GF-D8 (cell line): ENCODE measurements at places on chromosomes 1 and 21.

- no peak for DNase-seq
These were observed 870.7 kb downstream of the BRINP3 start for GRCh38 chr1:189606795-189607476.

GRCh38 chr1:14897997-14898645 lies 255.4 kb upstream of the TMEM51 start:
- no peak for DNase-seq

DNA sequence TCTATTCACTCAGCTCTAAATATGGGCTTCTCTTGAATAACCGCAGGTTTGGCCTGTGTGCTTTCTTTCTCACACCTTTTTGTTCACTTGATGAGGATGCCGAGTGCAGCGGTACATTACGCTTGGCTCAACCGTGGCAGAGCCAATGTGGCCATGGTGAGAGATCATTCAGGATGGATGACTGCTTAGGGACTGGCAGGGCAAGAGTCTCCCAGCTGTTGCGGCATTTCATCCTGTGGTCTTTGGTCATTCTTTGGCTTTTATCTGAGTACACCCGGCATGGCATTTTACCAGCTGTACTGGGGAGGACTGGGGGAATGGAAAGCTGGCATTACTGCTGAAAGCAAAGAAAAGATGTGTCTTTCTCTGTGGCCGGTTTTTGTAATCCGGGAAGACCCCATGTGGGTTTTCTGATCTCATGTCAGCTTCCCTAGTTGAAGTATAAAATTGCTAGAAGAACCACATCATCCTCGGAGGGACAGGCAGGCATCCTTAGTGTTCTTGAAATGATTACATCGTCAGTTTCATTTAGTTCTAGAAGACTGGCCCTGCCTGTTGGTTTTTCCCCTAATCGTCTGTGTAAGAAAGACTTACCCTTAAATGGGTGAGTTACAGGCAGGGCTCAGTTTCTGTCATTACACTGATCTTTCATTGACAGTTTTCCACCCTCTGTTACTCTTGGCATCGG lies 15.1 kb downstream of the PCP4 start:
- no peak for DNase-seq

DNA sequence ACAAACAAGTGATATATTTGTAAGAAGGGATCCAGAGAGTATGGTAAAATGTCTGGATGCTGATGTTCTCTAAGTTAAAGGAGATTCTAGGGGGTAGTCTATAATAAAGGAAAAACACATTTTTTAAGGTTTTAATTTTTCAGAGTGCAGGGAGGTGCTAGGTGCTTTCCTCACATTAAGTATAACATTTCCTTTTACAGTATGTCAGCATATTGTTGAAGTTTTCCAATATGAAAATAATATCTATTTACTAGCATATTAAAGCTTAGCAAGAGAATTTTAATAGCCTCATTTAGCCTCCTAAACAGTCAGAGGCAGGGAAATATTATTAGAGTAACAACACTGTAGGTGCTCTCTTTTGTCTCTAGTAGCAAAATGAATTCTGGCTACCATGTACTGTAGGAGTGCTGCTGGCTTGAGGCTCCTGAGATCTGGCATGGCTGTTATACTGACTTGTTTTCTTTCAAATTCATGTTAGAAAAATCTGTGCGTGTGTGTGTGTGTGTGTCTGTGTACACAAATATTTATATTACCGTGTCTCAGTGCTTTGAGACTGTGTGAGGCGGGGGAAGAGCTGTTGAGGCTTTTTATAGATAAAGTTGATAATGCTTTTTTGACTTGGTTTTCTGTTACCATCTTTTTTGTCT lies 71.0 kb downstream of the POU2F1 start:
- DNase-seq = no peak

DNA sequence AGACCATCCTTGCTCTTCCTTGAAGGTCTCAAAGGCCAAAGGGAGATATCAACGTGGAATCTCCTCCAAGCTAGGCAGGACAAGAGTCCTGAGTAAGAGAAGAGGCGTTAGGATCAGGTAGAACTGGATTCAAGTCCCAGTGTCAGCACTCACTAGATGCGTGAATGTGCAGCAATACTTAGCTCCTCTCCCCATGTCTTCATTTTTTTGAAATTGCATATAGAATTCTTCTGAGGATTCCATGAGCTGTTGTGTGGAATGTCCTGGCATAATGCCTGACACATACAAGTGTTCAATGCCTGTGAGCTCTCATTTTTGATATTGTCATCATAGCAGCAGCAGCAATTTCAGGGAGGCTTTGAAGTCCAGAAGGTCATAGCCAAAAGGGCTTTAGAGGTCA lies 333.2 kb downstream of the KCNH1 start:
- no peak for DNase-seq

- no peak for DNase-seq
These were observed 70.4 kb downstream of the CACHD1 start for GRCh38 chr1:64540265-64540791.

- no peak for DNase-seq
These were observed 405.8 kb downstream of the DUSP10 start for GRCh38 chr1:221336126-221336525.

DNA sequence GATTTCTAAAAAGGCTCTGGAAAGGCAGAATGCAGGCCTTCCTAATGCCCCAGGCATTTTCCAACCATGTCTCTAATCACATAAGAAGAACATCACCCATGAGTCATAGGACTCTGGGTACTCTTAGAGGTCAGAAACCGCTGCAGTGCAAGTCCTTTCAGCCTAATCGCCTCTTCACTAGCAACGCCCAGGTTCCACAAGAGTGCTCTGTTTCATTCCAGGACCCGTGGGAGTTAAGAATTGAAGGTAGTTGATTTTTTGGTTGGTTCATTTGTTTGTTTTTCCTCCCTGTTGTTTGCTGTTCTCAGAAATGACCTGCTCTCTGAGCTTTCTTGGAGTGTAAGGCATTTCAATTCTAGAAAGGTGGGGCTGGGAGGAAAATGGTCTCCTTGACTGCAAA lies 123.2 kb downstream of the NR5A2 start:
- DNase-seq = no peak

DNA sequence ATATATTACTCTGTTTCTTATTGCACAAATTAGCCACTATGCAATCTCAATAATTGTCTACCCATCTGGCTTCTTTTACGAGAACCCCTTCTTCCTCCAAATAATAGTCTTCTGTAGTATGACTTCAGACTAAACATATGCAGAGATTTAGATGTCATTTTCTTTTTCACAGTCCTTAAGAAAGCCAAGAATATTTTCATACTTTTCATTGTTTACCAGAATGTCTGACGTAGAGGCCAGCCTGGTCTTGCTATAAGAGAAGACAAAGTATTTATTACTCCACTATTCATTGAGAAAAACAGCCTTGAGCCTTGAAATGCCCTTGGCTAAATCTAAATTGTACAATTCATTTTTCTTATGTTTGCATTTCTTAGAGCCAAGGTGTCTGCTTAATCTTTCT lies 714.9 kb upstream of the CXADR start:
- no peak for DNase-seq

GRCh38 chr1:217363319-217363718 lies 267.6 kb downstream of the GPATCH2 start:
- no peak for DNase-seq

DNA sequence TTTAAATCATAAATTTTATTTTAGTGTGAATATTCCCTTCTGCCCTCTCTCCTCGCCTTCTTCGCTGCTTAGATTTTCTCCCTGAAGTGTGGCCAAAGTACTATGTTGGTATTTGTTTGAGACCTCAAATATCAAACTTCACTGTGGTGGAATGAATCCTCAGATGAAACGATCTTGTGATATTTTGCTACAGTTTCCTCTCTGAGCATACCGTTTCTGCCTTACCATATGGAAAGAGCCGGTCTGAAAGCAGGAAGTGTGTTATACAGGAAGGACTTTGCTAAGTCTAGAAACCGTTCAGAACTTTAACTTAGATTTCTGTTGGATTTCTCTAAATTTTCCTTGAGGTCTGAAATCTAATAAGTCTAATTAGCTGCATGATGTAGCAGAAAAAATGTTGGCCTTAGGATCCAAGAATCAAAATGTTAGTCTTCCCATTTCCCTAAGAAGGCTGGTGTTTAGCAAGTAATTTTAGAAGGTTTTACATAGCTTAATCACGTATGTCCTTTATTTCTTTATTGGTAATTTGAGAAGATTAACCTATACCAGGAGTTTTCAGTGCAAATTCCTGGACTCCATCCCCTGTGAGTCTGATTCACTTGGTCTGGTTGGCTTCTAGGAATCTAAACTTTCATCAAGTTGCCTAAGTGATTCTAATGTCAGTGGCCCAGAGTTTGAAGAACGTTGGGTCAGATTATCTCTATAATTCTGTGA lies 30.7 kb downstream of the SDCCAG8 start:
- peak; percentile 62 for DNase-seq

DNA sequence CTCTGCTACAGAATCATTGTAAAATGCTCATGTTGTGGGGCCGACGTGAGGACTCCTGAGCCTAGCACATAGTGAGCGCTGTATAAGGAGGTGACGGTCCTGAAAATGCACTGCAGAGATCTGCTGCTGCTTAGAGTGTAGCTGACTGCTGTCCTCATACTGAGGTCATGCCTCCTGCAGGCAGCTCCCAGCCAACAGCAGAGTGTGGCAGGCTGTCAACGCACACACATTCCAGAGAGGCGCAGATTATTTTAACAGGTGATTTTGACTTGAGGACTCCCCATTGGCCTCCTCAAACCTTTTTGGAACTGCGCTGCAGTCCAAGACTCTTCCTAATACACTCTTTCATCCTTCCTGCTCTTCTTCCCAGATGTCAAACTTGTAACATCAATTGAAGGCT lies 119.8 kb upstream of the KCNJ6 start:
- no peak for DNase-seq

DNA sequence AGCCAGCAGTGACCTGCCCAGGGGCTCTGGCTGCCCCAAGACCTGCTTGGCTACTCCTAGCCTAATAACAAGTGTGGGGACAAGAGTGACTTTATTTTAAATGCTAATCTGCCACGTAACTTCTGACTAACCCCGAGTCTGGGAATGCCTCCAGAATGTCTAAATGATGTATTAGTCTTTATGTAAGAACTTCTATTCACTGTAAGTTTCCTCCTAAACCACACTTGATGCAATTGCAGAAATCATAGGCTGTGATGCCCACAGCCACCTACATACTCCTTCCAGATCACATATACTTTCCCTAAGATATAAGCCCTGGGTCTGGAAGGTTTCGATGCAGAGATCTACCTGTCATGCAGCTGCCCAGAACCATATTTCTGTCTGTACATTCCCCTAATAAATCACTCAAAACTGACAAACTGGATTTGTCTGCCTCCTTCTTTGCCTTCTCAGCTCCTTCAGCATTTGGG lies 5.9 kb upstream of the VPS45 start:
- DNase-seq = no peak

- no peak for DNase-seq
These were observed 83.4 kb upstream of the POU3F1 start for GRCh38 chr1:38129971-38130370.

GRCh38 chr1:94299627-94300553 lies 62.5 kb upstream of the ARHGAP29 start:
- DNase-seq = no peak

- peak; percentile 71 for DNase-seq
These were observed 34.1 kb downstream of the ACOT7 start for GRCh38 chr1:6359216-6360116.

GRCh38 chr1:178361847-178362246 lies 134.9 kb downstream of the CLEC20A start:
- DNase-seq = no peak

DNA sequence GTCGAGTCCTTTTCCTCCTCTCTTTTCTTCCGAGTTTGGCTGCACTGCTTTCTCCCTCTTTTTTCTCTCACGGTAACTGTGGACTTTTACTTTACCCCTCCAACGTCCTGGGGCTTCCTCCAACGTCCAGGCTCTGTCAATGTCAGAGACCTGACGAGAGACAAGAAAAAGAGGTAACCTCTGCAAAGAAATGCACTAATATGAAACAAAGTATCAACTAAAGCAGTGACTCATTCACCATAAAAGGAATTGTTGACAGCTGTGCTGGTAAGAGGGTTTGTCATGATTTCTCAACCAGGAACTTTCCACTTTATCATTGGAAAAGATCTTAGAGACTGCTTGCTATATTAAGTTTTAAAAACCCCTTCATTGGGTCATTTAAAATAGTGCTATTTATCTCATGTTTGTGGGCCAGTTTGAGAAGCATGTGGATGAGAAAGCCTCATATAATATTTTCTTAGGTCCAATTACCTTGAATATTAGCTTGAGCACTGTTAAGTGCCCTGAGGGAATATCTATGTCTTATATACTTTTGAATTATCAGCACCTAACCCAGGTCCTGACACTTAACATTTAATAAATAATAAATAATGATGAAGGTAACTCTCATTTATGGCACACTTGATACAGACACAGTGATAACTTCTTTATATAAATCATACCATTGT lies at the start of gene GBP2:
GBP2 (minus strand) TSS at position 202 of the 668 bp plus-strand sequence. CDS start 4,148 bp downstream, outside the sequence.
- peak; percentile 64 for DNase-seq

DNA sequence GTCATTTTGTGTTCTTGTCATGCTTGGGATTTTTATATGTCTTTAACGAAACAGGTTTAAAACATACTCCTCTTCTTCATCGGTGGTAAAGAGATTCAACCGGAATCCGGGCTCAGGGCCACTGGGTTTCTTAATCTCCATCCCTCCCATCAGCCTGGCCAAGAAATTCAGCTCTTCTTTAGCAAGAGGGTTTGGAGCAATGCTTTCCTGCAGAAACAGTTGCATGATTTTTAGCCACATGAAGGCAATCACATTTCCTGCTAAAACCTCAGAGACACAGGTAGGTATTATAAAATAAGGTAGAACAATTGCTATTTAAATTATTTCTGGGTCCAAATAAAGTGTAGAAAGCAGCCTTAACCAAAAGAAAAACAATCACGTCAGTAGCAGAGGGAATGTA lies 22.7 kb upstream of the LSM10 start:
- DNase-seq = peak; percentile 64

- no peak for DNase-seq
These were observed 40.6 kb downstream of the NTNG1 start for GRCh38 chr1:107181253-107181969.

DNA sequence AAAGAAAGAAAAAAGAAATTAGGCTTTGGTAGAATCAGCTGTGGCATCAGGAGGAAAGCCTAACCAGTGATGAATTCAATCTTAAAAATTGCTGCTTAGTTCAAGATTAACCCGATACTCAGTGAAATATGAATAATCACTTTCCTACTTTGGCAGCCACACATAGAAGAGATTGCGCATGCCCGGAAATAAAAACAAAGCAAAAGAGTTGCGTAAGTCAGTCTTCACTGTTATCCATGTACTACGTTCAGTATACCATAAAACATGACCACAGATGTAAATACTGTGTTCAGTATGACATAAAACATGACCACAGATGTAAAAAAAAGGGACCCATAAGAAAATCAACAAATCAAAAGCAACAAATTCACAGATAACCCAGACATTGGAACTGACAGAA lies 19.2 kb downstream of the CD1D start:
- DNase-seq = no peak

DNA sequence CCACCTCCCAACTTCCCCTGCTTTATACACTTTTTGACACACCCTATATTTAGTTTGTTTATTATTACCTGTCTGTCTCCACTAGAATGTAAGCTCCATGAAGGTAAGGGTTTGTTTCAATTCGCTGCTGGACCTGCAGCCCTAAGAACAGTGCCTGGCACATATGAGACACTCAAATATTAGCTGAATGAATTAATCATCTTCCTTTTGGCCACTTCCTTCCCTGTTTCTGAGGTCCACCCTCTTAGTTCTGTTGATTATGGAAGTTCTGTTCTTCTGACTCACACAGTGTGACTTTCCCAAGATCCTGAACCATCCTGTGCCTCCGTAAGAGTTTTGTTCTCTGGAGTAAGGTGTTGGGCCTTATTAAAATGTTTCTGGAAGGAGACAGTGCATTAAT lies 40.4 kb upstream of the GJA5 start:
- DNase-seq = no peak

GRCh38 chr1:161304927-161305866 lies 4.6 kb downstream of the MPZ start:
- DNase-seq = no peak
